ENCODE measurements at places on chromosomes 1 and 21.

GRCh38 chr1:202143011-202143767 is 1.3 kb downstream of the ARL8A start:
- no peak for DNase-seq

- DNase-seq: no peak
These were observed 666.9 kb downstream of the KCNT2 start for GRCh38 chr1:195941314-195941713.

GRCh38 chr1:33220676-33221384 is 35.5 kb upstream of the ZNF362 start:
- no peak for DNase-seq

DNA sequence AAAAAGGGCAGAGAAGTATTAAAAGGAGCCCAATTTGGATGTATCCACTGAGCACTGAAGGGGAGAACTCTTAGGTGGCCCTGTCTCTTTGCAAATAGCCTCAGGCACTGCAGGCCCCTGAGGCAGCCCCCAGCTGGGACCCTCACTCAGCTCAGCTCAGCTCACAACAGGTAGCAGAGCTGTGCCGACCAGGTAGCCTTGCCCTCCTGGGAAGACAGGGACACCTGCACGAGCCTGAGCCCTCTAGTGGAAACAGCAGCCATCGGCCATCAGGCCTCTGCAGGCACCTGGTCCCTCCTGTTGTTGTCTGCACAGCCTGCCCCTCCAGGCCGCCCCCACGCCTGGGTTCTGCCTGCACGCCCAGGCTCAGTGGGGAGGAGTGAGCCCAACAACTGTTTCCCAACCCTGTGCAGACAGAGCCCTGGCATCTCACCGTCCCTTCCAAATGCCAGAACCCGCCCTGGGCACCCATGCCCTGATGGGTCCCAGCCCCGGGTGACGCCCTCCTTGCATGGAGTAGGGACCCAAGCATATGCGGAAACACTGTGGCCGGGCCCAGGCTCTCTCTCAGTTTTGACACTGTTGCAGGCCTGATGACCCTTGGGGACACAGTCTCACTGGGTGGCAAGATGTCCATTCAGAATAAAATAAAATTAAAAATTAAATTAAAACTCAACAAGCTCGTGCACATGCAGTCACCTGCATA is 60.0 kb upstream of the AJAP1 start:
- no peak for DNase-seq

- DNase-seq: no peak
These were observed 33.8 kb upstream of the EYA3 start for GRCh38 chr1:28122183-28122582.

- DNase-seq: no peak
These were observed 19.5 kb upstream of the CYP4X1 start for GRCh38 chr1:47003896-47004403.

DNA sequence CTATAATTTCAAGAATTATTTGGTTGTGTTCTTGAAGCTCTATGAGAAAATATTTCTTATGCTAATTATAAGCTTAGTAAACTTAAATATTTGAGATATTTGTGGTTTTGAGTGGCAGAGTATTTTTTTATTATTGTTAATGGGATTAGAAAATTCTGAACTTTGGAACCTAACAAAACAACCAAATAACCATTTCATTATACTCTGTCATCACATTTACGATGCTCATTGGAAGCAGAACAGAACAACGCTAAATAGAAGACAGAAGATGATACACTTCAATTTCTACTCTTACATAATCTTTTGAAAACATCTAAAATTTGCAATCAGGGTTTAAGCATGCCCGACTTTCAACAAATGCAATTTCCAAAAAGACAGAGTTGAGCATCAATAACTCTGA is 270.2 kb downstream of the PTPRC start:
- no peak for DNase-seq

- no peak for DNase-seq
These were observed 4.1 kb downstream of the HHIPL2 start for GRCh38 chr1:222543817-222544216.

DNA sequence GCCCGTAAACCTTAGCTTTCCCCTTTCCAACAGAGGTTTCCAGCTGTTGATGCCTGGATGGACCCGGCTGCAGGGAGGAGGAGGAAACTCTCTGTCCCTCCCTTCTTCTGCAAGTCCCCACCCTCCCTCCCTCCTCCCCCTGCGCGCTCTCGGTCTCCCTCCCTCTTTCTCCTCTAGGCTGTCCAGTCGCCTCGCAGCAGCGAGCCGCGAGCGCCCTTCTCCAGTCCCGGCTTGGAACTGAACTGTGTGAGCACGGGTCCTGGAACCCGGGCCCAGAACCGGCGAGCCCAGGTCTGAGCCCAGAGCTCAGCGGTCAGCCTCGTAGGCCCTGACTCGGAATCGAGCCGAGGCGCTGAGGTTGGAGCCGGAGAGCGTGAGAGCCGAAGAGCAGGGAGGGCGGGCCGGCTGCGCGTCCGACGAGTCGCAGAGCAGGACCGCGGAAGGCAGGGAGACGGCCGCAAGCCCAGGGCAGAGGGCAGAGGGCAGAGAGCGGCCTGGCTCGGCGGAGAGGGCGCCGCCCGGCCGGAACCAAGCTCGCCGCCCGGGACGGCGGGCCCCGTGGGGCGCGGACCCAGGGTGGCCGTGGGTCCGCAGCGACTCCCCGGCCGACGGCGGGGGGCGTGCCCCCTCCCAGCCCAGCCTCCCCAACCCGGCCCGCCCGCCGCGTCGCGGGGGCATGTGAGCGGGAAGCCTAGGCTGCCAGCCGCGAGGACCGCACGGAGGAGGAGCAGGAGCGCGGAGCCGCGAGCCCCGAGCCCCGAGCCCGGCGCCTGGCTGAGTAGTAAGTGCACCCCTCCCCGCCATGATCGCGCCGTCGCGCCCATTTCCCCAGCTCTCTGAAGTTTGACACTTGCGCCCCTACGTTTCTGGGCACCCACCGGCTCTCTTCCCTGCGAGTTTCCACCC is at the start of gene SOX13:
SOX13 (plus strand) TSS at position 185 of the 906 bp plus-strand sequence. CDS start 39,801 bp downstream, outside the sequence.
- peak; percentile 82 for DNase-seq

All from amygdala (tissue), 56 donors.